ENCODE measurements at places on chromosomes 16 and 17.

DNA sequence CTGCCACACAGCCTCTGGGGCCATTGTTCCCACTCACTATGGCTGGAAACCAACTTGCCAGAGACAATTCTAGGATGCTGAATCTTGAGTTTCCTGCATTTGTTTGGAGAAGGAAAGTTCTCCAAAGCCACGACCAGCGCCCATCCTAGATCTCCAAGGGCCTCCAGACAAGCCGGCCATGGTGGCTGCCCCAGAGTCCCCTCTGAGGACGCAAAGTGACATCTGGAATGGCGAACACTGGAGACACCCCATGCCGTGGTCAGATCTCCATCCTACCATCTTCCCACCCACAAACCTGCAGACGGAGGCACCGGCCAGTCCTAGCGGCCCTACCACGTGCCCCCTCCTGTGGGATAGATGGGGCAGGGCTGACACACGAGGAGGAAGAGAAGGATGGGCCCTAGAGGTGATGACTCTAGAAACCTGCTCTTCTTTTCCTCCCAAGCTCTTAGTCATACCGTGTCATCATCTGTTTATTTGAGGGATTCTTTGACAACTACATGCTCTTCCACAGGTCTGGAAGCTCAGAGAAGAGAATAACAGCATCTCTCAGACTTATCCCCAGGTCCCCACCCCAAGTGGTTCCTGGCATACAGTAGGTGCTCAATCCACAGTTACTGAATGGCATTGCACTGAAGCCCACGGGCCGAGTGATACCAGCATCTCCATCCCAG lies 71.3 kb downstream of the MYH11 start:
- no peak for DNase-seq

- DNase-seq: no peak
Measured at GRCh38 chr17:82980632-82981031, 98.8 kb upstream of the METRNL start.

GRCh38 chr17:63528183-63528582 lies 5.0 kb downstream of the KCNH6 start:
- no peak for DNase-seq

DNA sequence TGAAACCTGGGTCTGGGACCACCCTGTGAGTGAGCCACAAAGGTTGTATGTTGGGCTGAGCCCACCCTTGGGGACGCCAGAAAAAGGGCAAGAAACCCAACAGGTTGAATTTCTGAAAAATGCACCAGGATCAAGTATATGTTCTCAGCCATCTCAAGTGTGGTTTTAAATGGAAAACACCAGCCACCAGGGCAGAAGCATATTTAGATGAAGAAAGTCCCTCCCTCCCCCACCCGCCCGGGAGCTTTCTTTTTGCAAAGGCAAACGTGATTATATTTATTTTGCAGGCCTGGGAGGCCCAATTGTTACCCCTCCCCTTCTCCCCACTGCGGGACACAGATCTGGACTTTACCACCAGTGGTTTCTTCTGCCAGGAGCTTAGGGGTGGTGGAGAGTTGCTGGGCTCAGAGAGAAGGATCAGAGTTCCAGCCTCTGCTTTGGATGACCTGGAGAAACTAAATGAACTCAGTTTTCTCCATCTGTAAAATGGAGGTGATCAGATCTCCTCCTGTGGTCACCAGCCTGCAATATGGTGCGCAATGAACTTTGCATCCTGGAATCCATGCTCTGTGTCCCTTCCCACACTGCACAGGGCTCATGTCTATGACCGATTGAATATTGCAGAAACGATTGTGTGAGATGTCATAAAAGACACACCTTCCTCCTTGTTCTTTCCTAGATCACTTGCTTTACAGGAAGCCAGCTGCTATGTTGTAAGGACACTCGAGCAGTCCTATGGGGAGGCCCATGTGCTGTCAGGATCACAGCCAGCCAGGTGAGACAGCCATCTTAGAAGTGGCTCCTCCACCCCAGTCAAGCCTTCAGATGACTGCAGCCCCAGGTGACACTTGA lies 21.0 kb upstream of the NGFR start:
- no peak for DNase-seq

GRCh38 chr16:70661918-70662641 lies 15.7 kb downstream of the IL34 start:
- DNase-seq: no peak

GRCh38 chr16:49452578-49452977 lies 79.0 kb downstream of the C16orf78 start:
- DNase-seq: no peak

DNA sequence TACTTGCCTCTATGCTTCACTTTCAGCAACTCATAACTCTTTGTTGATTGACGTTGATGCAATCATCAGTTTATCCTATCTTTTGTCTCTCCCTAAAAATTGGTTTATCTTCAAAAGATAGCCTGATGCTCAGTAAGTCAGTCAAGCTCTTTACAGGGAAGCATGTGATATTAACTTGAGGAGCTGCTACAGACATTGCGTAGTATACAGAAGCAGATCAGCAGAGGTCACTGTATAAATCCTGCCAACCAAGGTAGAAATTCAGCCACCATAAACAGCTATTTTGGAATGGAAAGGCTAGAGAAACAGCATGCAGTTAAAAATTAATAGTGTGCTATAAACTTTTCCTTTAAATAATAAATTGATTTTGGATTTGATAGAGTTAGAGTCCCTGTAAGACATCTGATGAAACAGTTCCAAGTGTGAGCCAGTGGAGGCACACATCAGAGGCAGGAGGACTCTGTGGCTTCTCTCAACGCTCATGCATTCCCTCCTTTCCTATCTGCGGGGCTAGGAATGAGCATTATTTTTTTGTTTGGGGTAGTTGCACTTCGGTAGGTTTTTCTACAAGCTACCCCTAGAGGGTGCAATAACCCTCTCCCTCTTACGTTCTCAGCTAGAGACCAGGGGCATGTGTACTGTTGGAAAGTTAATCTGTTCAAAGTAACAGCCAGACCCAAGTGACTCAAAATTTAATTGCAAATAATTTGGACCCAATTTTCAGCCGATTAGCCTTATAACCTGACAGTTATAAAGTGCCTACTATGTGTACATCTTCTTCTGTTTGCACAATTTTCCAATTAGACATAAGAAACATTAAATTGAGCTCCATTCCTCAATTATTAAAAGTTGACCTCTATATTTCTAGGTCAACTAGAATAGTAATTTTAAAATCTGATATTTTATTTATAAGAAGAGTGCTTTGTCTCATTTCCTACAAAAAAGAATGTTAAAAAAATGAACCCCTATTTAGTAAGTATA lies 647.7 kb upstream of the SOX9 start:
- DNase-seq: no peak

DNA sequence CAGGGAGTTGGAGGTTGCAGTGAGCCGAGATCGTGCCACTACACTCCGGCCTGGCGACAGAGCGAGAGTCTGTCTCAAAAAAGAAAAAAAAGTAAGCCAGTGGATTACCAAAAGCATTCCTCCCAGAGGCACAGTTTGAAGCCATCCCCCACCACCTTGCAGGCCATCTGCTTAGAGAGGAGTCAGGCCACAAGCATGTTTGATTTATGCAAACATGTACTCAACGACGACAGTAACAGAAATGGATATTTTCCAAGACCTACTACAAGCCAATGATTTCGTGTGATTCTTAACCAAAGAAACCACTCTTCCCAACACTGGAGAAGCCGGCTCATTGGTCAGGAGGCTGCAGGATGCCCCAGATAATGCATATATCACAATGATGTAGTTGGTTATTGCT lies 34.8 kb downstream of the MYH13 start:
- no peak for DNase-seq

- DNase-seq: no peak
Measured at GRCh38 chr16:48162839-48163410, 7.1 kb upstream of the ABCC12 start.

GRCh38 chr16:13919330-13919682 lies 648 bp upstream of the ERCC4 start:
- DNase-seq: no peak

DNA sequence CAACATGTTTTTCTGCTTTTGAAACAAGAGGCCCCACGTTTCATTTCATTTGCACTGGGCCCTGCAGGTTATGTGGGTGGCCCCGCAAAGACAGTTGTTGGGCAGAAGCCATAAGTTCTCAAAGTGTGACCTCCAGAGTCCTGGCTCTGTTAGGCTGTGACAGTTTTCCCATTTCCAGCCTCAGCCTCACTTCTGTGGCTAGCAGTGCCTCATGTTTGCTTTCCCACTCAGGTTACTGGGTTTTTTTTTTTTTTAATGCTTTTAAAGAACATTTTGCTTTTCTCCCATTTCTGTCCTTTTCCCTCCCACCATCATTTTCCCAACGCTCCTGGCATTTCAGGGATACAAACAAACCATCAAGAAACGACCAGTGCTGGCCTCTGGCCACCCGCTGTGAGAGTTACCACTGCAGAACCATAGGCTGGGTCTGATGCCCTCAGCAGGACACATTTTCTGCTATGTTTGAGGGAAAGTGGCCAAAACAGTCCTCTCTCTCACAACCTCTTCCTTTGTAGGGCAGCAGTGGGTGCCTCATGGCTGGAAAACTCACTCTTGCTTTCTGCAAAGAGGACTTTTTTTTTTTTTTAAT lies 159.0 kb upstream of the MPHOSPH6 start:
- no peak for DNase-seq

- no peak for DNase-seq
Measured at GRCh38 chr17:79461041-79461440, 149.8 kb downstream of the RBFOX3 start.

DNA sequence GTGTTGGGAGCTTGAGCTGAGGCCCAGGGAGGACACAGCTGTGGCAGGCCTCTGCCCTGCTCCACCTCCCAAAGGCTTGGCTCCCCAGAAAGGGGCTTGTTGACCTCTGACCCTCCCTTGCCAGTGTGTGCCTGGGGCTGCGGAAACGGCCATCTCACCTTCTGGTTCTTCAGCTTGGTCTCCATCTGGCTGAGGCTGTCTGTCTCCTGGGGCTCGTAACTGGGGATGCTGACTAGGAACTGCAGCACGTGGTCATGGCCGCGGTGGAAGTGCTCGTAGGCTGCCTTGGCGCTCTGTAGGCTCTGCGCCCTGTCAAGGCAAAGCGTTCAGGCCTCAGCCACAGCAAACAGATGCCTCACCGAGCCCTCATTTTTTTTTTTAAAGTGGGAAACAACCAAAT lies 42.7 kb downstream of the UBN1 start:
- DNase-seq: no peak

DNA sequence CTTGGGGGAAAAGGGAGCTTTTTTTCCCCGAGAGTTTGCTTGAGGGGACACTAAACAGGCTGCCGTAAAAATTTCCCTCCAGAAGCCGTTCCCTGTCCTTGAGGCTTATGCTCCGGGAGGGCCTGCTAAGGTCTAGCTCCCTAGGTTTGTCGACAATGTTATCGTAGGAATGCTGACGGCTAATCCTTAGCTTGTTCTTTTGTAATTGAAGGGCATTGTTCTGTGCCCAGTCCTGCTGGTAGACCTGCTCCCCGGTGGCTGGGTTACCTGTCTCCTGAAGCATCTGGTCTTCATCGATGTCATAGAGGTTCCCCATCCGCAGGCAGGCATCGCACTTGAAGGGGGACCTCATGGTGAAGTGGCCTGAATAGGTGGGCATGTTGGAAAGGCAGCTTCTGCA lies 418.7 kb downstream of the GRIN2A start:
- no peak for DNase-seq

DNA sequence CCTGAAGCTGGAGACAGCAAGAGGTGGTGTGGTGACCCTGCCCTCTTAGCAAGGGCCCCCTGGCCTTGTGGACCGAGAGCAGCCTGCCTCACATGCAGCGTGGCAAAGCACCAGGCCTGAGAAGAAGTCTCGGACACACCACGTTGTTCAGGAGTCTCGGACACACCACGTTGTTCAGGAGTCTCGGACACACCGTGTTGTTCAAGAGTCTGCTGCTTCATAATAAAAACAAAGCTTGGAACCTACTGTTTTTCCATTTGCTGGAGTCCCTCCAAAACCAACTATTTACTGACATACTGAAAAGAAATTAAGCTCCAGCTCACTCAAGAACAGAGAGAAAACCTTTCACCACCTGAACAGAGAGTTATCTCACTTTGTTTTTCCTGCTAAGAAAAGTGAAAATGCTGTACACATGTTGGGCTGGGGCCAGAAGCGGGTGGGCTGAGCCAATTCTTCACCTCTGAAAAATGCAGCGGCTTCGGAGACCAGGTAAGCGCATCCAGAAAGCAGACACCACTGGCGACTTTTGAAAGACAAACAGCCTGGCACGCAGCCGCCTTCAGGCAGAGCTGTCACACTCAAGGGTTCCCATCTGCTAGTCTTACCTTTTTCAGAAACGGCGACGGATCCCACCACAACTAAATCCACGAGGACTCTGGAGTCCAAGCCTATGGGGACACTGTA lies 8.9 kb downstream of the MTHFSD start:
- no peak for DNase-seq

DNA sequence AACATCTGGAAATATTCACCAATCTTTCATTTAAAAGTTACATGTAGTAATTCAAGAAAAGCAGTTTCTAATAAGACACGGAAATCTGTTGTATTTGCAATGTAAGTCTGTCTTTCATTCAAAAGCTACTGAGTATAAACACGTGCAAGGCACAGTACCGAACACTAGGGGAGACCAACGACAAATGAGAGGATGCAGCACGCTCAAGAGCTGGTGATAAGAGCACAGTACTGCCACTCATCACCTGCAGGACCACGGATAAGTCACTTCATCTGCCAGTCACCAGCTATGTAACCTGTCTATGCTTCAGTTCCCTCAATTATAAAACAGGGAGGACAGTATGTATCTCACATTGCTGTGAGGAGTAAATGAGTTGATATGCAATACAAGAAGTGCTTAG lies 67.1 kb downstream of the CLEC18A start:
- no peak for DNase-seq

DNA sequence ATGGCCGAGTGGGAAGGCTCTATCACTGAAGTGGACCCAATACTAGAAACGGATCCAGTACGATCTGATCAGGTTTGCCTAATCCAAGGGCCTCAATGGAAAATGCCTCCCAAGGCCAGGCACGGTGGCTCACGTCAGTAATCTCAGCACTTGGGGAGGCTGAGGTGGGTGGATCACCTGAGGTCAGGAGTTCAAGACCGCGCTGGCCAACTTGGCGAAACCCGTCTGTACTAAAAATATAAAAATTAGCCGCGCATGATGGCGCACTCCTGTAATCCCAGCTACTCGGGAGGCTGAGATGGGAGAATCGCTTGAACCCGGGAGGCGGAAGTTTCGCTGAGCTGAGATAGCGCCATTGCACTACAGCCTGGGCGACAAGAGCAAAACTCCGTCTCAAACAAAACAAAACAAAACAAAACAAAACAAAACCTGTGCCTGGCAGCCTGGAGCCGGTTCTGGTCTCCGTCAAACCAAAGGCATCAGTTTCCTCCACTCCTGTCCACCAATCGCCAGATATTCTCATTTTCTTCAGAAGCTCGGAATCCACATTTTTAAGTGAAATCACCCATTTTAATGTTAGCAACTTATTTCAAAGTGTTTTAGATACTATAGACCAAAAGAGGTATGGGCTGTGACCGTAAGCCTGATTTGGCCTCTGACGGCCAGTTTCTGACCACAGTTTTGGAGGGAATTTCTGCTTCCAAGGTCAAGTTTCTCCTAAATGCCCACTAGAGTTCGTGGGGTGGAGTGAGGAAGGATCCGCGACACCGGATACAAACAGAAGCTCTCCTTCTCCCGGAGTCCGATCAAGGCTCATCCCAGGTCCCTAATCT lies 664 bp downstream of the NQO1 start:
- no peak for DNase-seq

- no peak for DNase-seq
Measured at GRCh38 chr17:27577121-27577761, 53.7 kb upstream of the LGALS9 start.
